ENCODE measurements at places on chromosomes 2 and 18. TPM values are rescaled to one million over a fixed set of nuclear protein-coding genes. Genes with fewer than 3 reads are reported as not detected.
A peak's percentile ranks its signal among the peaks of the same experiment; 100 is the strongest.

DNA sequence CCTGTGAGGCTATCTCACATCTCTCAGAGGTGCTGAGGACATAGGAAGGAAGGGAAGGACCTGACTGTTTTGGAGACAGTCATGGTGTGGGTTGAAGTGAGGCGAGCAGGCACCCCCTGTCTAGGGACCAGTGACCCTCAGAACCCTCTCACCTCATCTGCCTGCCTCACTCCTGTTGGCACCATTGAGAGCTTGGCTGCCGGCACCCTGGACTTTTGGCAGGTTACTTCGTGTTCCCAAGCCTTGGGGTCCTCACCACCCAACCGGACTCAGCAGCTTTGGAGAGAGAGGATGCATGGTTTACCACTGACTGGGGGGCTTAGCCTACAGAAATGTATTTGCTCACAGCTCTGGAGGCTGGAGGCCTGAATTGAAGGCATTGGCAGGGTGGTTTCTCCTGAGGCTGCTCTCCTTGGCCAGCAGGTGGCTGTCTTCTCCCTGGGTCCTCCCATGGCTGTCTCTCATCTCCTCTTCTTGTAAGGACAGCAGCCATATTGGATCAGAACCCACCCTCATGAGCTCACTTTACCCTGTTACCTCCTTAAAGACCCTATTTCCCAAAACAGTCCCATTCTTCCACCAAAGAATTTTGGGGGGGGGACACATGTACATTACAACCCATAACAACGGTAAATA lies 142.0 kb downstream of the TSN start:
- DNase-seq: peak; percentile 62

- DNase-seq: no peak
Observed at GRCh38 chr2:25521126-25521525, 152.3 kb downstream of the DTNB start.

GRCh38 chr18:6885992-6886796 lies 156.7 kb downstream of the ARHGAP28 start:
- no peak for DNase-seq

DNA sequence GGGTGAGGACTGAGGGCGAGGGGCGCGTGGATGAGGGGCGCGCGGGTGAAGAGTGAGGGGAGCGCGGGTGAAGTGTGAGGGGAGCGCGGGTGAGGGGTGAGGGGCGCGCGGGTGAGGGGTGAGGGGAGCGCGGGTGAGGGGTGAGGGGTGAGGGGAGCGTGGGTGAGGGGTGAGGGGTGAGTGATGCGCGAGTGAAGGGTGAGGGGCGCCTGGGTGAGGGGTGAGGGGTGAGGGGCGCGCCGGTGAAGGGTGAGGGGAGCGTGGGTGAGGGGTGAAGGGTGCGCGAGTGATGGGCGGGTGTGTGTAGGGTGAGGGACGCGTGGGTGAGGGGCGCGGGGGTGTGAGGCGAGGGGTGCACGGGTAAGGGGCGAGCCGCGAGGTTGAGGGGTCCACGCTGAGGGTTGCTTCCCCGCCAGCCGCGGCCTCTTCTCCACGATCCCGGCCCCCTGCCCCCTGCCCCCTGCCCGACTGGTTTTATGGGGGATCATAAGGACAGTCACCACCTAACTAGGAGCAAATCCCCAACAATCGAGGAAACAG lies 1.1 kb upstream of the SLC66A2 start:
- DNase-seq: no peak

GRCh38 chr2:241096979-241097378 lies 5.1 kb downstream of the MTERF4 start:
- DNase-seq: no peak

DNA sequence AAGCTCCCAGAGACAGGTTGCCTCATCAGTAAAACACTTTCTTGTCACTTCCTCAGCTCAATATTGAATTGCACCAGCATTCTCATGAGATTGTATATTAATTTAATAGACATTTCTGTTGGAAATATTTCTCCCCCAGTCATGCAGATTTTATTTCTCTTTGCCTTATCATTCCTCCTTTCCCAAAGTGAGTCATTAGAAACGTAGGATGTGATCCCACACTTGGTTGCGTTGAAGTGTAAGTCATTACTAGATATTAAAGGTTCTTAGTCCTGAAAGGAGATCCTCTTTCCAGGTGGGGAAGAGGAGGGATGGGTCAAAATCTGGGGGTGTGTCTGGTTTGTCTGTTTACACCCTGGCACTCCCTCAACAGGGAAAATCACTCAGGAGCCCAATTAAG lies 438.2 kb downstream of the SLC4A3 start:
- DNase-seq: no peak

Gene SLC30A3
- total RNA-seq: not detected

Data from lower leg skin (tissue), 4 donors.